ENCODE measurements at places on chromosomes 6 and 20.

DNA sequence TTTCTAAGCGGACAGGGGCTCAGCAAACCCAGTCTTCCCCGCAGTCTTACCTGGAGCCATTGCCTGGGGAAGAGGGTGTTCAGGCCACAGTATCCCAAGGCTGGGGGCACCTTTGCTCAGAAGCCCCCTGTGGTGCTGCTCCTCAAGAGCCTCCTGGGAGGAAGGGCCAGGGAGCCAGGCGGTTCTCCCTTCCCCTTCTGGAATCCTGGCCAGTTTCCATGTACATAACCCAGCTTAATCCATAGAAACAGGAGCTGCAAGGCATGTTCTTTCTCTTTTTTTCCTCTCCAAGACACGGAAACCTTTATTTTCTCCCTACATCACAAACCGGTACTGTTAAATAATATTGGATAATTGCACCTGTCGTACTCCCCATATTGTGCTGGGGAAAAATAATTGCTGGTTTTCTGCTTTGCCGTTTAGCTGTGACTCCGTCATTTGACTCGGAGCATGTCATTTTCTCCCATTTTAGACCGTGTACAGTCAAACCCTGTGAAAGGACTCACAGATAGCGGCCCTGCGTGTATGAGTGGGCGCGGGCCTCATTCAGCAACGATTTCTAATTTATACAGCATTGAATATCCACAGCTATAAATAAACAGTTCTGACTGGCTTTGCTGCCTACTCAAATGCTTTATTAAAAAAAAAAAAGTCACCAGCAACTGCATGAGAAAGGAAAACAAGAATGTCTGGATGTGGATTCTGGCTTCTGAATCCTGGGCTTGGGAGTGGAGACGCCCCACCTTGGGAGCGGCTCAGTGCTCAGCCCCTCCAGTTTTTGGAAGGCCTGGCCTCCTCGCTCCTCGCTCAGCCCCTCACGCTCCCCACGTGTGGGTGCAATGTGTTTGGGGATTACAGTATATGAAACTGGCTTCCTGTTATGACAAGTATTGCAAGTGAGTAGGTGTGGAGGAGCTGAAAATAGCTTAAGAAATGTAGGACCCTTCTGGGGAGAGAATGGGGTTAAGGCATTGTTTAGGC, 67.3 kb downstream of the ADTRP start:
- DNase-seq: no peak

DNA sequence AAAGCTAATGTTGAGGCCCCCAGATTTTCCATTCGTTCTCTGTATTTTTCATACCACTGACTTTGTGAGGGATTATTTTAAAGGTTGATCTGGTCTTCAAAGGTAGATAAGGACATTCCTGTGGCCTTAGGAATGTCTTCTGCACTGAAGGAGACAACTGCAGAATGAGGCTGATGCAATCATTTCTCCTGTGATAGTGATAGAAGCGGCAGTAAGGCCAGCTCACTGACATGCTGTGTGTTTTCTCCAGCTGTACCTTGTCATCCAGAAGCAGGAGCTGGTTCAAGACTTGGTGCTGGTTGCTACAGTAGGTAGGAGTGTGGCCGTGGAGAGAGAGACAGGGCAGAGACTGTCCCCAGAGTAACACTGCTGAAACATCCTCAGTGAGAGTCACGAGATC, 53.8 kb downstream of the DCBLD1 start:
- no peak for DNase-seq

- no peak for DNase-seq
Measured at GRCh38 chr6:3026791-3027626, 27.3 kb downstream of the NQO2 start.

GRCh38 chr6:16466800-16467553, 228.6 kb downstream of the GMPR start:
- DNase-seq: no peak

DNA sequence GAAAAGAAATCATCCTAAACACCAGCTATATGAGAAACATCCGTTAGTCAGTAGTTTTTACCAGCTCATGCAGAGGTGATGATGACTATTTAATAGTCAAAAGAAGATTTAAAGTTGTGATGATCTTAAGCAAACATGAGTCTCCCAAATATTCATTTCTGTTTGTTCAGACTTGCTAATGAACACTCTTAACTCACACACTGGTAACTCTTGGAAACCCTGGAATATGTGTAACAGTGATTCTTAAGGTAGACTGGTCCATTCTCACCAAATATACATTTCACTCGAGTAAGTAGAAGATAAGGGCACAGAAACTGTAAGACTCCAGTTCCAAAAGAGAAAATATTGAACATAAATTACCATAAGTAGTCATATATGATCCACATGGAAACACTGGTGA, 29.1 kb downstream of the RSPO3 start:
- no peak for DNase-seq

DNA sequence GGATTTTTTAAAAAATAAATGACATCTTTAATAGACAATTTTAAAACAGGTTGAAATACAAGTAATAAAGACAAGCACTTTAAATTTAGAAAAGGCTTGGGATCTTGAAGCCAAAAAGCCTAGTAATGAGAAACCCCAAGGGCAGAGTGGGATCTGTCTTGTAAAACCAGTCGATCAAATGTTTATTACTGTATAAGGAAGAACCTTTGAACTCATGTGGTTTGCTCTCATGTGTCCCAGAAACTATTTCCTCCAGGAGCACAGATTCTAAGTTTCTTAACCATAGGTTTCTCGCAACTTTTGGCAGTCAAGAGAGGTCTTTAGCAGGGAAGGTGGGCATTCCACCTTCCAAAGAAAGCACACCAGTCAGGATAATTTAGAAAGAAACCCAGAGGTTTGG, 541.7 kb upstream of the BTBD3 start:
- no peak for DNase-seq

- DNase-seq: no peak
Measured at GRCh38 chr6:53623497-53623896, 42.1 kb downstream of the KLHL31 start.

DNA sequence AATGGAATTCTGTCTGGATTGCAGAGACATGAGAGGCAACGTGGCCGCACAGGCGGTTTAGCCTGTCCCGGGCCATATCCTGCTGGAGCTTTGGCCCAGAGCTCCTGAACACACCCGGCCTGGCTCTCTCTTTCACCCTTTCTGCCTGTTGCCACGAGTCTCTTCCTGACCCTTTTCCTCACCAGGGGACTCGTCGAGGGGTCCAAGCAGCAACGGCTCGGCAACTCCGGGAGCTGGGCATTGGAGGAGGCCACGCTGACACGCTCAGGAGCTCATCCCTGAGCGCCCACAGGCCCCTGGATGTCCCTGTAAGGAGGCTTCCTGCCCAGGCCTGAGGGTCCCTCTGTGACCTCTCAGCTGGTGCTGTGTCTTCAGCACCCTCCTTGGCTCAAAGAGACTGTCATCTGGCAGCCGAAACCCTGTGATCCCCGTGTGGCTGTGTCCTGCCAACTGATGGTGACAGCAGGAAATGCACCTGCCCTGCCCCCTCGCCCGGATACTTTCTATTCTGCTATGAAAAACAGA, 103.8 kb downstream of the RNASET2 start:
- DNase-seq: no peak

- DNase-seq: no peak
Measured at GRCh38 chr6:156727715-156728385, 49.3 kb upstream of the ARID1B start.

DNA sequence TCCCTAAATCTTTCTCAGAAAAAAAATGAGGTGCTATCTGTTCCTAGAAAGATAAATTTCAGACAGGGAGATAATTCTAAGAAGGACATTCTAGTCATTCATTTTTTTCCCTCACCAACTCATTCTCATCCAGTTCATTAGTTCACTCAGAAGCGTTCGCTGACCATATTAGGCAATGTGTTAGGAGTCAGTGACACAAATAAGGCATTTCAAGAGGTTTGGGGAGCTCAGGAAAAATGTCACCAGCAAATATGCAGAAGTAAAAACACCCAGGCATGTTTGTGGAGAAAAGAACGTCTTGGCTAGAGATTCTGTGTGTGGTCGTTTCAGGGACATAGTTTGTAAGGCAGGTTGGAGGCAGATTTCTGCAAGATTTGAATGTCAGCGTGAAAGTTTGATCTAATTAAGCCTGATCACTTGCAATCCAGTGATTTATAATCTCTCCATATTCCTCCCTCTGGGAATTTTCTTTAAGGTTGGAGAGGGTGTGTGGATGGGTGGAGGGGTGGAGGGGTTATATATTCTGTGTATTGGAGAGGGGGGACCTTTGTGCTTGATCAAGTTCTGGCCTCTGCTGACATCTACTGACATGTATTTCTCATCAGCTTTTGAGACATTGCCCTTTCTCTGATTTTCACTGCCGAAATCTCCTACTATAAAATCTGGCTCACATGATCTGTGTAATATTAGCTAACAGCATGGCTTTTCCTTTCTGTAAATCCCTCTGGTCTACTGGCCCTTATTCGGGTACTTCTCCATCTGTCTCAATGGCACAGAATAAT, 3.6 kb downstream of the MYCT1 start:
- DNase-seq: no peak

- DNase-seq: no peak
Measured at GRCh38 chr6:219641-220198, 72.6 kb upstream of the DUSP22 start.

DNA sequence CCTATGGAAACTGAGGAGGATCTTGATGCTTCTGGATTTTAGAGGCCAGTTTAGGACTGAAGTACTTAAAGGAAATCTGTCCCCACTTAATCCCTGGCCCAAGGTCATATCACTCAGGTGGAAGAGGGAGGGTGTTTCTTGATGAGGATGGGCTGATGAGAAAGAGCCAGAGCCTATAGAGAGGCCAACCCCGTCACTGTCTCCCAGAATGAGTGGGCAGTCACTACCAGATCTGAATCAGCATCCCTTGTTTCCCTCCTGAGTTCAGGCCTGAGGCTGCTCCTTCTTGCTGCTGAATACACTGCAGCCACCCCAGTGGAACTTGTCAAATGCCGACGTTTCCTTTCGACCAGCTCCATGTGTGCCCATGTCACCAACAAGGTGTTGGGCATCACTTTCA, 14.8 kb downstream of the ARMC12 start:
- DNase-seq: no peak

DNA sequence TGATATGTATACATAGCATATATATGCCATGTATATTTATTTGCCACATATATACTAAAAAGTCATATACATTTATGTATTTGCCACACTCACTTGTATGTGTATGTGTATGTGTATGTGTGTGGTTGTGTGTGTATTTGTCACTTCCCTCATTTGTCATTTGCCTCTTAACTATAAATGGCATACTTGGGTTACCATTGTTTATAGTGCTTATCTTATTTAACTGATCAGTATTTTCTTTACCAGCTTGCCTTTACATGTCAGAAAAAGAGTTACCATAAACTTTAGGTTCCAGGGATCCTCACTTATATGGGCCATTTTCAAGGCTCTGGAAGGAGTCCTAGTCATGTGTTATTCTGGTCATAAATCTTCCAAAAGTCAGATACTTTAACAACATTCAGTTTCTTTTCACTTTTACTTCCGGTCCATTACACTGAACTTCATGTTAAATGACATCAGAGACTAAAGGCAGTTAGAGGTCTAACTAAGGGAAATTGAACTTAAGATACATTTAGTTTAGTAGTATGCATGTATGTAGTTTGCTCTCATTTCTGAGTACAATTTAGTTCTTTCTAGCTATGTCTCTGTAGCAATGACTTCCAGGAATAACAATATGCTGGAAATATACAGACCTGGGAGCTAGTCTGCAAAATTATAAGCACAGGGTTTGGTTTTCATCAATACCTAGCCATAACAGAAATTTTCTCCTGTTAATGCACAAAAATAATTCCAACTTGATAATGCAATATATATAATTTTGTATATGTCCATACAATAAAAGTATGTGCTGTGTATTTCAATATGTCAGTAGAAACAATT, 33.7 kb upstream of the HIVEP1 start:
- DNase-seq: no peak

DNA sequence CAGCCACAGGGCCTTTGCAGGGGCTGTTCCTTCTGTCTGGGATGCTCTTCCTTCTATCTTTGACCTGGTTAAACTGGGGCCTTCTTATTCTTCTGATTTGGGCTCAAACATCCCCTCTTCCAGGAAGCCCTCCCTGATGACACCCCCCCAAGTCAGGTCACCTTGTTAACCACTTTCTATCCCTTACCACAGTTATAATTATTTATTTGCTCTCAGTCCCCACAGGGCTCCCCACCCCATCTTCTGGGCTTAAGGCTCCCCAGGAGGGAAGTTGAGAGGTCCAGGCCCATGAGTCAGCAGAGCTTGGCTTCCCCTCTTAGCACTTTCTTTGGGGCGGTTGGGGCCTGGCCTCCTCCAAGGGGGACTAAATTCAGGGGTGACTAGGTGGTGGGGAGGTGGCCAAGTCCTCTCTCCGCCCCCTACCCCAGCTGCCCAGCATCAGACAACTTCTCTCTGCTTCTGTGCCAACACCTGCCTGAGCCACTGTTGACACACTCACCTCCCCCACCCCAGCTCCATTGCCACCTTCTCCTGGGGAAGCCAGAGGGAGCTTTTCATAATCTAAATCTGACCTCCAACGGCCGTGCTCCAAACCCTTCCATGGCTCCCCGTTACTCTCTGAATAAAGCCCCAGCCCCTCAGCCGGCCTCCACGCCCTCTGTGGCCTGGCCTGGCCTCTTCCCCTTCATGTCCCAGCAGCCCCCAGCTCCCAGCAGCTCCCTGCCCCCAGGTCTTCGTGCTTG, 70.0 kb downstream of the CEBPB start:
- no peak for DNase-seq

DNA sequence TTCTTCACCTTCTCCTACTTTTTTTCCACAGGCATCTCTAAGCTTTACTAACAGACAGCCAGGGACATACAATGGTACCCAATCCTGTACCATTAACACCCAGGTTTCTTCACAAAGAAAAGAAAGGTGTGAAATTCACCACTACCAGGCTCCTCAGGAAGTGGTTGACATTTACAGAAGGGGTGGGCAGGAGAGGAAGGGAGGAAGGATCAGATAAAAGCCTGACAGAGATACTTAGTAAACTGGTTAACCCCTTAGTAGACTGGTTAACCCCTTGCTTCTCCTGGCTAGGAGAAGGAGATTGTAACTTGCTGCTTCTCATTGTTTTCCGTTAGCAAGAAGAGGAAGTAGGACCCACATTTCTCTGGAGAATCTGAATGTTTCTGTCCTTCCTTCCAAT, 7.2 kb downstream of the SAMD3 start:
- no peak for DNase-seq

GRCh38 chr6:26646074-26646473, 13.5 kb downstream of the ZNF322 start:
- DNase-seq: no peak

- no peak for DNase-seq
Measured at GRCh38 chr6:2959909-2960719, 11.3 kb downstream of the SERPINB6 start.

GRCh38 chr6:127951172-127951917, 50.5 kb upstream of the THEMIS start:
- no peak for DNase-seq

GRCh38 chr6:126812010-126812409, 306.5 kb upstream of the RSPO3 start:
- DNase-seq: no peak

DNA sequence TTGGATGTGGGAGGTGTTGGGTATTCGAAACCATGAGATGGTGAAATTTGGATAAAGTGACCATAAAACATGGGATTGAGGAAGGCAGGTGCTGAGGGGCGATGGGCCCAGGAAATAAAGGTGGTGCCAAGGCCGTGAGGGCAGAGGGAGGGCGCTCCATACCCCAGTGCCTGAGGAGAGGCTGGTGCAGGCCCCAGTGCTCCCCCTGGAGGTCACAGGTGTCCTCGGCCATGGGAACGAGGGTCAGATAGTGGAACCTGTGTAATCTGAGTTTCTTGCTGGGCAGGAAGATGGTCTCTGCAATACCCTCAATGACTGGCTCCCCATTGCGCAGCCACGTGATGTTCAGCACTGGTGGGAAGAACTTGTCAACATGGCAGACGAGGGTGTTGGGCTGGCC, 16.2 kb downstream of the HLA-DPB1 start:
- DNase-seq: peak; percentile 17
